ENCODE measurements at places on chromosomes 1 and 21.

GRCh38 chr1:148160048-148160342, 7.9 kb upstream of the NBPF11 start:
- no peak for DNase-seq

DNA sequence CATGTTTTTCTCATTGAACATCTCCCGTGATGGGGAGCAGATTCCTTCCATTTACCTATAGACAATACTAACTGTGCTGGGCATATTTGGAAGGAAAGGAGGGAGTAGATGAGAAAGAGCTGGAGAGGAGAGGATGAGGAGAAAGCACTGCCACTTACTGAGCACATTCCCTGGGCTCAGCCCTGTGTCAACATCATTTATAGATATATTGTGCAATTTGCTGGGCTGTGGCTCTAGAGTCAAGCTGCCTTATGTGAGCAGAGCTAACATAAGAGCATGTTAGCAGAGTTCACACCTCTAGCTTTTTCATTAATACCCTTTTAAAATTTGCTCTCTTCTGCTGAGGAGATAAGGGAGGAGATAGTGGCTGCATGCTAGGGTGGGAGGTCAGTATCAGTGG, 22.3 kb upstream of the CD53 start:
- no peak for DNase-seq

- DNase-seq = peak; percentile 79
Measured at GRCh38 chr1:228664399-228664914, 70.8 kb upstream of the RHOU start.

DNA sequence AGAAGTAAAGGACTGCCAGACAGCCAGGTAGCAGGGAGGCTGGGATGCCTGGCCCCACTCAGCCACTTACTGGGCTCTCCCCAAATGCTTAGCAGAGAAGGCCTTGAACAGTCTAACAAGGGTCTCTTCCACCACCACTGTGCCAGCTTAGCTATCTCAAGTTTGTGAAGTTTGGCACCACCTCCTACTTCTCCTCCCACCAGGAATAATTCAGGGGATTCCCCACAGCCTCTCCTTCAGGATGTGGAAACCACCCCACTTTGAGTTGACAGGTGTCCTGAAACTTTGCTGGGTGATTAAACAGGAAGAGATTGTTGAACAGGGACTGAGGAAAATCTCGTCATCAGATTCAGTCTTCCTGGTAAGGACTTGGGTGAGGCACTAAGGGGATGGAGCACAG, 59.4 kb upstream of the ATP1B1 start:
- DNase-seq = no peak

Data from B cell (primary cell).